Hematopoietic multipotent progenitor cell treated with erythropoietin and hydrocortisone succinate and interleukin-3 and kit ligand, for 8 days (in vitro differentiated cells): ENCODE measurements at places on chromosomes 4 and X.

DNA sequence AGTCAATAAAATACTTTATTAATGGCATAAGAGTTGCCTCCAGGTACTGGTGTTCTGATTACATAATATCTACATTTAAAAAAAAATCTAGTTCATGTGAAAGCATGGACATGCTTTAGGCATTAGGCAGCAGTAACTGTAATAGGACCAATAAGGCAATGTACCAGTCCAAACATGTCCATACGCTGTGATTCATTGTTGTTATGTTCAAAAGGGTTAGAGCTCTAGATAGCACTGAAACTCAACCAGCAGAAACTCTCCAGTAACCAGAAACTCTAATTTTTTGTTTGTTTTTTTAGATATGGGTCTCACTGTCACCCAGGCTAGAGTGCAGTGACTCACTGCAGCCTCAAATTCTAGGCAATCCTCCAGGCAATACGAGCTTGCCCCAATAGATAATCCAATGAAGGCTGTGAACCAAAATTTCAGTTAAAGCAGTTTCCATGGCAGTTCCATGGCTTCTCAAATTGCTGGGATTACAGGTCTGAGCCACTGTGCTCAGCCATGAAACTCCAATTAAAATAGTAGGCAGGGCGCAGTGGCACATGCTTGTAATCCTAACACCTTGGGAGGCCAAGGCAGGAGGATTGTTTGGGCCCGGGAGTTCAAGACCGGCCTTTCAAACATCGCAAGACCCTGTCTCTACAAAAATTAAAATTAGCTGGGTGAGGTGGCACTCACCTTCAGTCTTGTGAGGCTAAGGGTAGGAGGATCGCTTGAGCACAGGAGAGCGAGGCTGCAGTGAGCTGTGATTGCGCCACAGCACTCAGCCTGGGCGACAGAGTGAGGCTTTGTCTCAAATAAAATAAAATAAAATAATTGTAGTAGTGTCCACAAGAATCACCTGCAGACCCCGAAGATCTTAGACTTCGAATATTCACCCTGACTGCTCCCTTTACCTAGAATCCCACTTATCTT, 36.3 kb downstream of the MGARP start:
- DNase-seq: peak; percentile 71

DNA sequence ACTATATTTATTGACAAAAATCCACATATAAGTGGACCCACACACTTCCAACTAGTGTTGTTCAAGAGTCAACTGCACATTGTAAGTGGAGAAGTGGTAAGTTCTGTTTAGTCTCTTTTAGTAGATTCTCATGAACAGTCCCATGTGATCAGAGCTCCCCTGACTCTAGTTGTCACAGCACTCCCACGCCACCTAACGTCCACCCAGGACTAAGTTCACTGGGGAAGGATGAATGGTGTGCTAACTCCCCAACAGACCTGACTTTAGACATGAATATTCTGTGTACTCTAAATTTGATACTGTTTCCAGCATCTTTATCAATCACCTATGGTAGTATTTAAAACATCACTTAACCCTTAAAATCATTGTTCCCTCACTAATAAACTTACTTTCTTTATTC, 59.8 kb downstream of the PACRGL start:
- peak; percentile 4 for DNase-seq

- no peak for DNase-seq
Measured at GRCh38 chrX:53599781-53600396, 86.6 kb downstream of the HUWE1 start.

DNA sequence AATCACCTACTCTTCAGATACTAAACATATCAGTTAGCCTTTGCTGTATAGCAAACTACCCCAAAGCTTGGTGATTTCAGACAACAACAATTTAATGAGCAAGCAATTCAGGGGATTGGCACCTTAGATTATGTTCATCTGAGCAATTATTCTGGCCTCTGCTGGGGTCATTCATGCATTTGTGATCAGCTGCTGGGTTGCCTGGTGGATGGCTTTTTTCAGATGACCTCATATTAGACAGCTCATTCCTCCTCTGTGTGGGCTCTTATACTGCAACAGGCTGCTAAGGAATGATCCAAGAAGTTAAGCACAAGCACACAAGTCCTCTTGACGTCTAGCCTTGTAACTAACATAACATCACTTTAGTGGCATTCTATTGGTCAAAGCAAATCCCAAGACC, 153.0 kb upstream of the PPP1R2C start:
- DNase-seq: no peak

DNA sequence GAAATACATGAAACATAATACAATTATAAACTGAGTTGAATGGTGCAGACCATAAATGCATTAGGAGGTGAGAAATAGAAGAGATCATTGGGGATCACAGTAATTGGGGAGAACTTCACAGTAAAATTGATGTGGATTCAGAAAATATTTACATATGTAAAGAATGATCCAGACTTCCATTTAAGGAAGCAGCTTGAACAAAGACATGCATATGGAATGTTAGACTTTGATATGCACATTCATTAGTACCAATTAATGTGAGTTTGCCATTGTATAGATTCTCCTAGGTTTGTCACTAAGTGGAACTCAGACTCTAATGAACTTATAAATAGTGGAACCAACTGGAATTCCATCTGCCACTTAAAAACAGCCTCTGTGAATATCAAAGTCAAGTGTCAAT, 235.6 kb downstream of the PARM1 start:
- DNase-seq: no peak

GRCh38 chr4:79598214-79598613, 190.2 kb upstream of the GK2 start:
- no peak for DNase-seq

- no peak for DNase-seq
Measured at GRCh38 chrX:16804923-16805464, 18.7 kb downstream of the TXLNG start.

GRCh38 chr4:9800848-9801247, 19.4 kb downstream of the DRD5 start:
- no peak for DNase-seq

- DNase-seq: no peak
Measured at GRCh38 chr4:6463311-6464289, 8.8 kb downstream of the PPP2R2C start.

DNA sequence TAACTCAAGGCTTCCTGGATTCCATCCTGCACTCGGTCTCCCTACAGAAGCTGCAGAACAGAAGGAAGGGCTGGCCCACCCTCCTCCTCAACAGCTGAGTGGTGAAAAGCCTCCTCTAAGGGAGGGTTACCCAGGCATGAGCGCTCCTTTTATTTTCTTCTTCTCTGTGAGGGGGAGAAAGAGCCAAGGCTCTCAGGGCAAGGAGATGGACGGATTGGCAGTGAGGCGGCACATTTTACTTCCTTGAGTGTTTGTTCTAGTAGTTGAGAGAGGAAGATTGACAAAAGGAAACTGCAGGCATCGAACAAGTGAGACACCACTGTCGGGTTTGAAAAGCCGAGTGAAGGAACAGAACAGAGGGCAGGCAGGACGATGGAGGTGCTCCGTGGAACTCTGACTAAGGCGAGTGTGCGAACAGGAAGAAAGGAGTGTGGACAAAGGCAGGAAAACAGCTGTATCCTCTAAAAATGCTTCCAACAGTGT, 38.4 kb upstream of the STS start:
- no peak for DNase-seq

- no peak for DNase-seq
Measured at GRCh38 chr4:58962424-58962823, 1852.2 kb upstream of the IGFBP7 start.

DNA sequence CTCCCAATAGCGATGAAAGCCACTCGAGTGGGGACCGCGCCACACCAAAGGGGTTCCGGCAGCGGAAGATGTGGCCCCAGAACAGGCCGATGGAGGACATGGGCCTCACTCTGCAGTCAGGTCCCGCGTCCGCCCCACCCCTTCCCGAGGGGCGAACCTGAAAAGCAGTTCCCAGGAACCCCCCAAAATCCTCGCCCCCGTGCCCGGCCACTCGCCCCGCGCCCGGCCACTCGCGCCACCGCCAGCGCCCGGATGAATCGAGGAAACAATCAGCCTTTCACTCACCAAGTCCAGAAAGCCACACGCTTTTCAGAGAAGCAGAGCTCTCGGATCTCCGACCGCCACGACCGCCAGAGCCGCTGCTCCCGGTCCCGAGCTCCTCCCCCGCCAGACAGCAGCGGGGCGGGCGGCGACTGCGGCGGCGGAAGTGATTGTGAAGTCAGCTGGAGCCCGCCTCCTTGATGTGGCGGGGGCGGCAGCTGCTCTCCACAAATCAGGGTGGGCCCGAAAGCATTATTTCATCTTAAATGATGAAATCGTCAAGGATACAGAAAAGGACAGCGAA, at the start of gene PJA1:
TSS of gene PJA1 (minus strand) at position 367 of the 565 bp plus-strand sequence. CDS start 2,380 bp downstream, outside the sequence.
- DNase-seq: peak; percentile 56

GRCh38 chrX:15750611-15751154, 12.6 kb downstream of the CA5B start:
- DNase-seq: no peak

DNA sequence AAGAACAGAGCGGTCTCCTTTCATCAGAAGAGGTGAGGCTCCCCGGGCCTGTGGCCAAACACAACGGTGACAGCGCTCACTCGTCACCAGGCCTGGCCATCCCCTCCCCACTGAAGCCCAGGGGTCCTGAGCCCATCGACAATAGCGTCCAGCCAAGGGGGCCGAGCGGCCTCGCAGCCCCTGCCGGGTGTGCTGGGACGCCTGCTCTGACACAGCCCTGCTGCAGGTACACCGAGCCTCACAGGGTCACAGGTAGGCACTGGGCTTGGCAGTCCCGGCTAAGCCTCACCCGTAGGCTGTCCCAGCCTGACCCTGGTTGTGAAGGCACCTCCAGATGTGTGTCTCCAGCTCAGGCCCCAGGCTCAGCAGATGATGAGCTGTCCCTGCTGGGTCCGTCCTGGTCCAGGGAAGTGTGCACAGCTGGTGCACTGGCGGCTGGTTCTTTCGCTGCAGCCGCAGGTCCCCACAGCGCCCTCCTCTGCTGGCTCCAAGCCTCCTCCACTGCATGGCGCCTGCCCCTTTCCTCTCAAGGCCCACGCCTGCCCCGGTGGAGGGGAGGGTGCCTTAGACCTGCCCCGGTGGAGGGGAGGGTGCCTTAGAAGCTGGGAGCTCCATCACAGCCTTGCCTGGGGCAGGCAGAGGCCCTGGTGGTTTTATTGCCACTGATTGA, 21.5 kb downstream of the UVSSA start:
- DNase-seq: no peak

DNA sequence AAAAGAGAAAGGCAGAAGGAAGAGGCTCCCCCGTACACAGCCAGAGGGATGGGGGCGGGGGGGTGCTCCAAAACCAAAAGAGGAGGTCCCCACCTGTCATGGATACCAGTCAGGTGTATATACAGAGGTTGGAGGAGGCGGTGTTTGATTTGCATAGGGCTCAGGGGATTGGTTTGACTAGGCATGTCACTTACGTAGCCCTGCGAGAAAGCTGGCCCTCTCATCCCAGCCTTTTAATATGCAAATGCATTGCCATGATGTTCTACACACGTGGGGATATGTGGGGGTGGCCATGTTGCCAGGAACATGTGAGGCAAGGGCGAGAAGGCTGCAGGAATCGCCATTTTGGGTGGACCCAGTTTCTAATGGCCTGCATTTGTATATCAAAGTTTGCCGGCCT, 38.6 kb downstream of the TMEM150C start:
- DNase-seq: no peak

- no peak for DNase-seq
Measured at GRCh38 chrX:114165537-114165936, 418.3 kb upstream of the HTR2C start.

DNA sequence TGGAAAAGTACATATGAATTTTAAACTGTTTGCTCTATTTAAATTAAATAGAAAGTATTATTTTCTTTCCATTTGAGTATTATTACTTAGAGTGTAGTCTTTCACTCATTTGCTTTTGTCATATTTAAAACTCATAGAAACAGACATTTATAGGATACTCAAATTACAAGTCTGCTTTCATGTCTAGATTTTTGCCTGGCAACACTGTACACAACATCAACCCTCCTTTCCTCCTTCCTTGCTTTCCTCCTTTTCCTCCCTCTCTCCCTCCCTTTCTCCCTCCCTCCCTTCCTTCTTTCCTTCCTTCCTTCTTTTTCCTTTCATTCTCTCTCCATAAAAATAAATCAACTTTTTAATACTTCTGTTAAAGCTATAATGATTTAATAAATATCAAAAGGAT, 2361.2 kb downstream of the ARAP2 start:
- DNase-seq: no peak
